ENCODE measurements at places on chromosomes 4 and X.
A peak's percentile ranks its signal among the peaks of the same experiment; 100 is the strongest.

DNA sequence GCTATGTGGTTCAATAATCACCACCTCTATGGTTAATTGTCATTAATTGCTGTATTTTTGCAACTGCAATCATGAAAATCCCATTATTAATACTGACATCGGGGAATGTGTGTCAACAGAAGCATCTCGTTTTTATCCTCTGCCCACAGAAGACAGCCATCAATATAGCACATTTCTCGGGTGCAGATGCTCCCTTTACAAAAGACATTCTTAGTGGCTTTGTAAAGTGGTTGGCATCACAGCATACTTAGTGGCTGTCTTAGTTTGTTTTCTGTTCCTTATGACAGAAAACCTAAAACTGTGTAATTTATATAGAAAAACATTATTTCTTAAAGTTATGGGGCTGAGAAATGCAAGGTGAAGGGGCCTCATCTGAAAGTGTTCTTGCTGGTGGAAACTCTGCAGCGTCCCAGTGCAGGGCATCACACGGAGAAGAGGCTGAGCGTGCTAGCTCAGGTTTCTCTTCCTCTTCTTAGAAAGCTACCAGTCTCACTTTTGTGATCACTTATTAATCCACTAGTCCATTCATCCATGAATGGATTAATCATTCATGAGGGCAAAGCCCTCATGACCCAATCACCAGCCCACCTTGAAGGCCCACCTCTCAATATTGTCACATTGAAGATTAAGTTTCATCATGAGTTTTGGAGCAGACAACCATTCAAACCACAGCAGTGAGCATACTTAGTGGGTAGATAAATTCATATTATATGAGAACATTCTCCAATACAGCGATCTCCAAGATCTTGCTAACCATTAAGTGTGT is 1067.7 kb upstream of the PABPC4L start:
- no peak for DNase-seq

DNA sequence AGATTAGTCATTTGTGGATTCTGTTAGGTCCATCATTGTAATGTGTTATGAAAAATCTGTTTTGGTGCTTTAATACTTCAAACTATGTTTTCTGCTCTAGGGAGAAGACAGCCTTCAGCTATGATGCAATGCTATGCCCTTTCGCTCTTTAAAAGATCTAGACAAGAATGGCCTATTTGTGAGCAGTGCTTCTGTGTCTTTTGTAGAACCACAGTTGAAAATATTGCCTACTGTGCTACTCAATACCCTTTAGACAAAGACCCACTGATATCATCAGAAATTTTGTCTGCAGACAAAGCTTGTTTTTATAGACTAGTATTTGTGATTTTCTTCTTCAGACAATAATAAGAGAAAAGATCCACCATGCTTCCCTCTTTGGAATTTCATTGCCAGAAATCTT is 44.6 kb upstream of the SLITRK2 start:
- no peak for DNase-seq

DNA sequence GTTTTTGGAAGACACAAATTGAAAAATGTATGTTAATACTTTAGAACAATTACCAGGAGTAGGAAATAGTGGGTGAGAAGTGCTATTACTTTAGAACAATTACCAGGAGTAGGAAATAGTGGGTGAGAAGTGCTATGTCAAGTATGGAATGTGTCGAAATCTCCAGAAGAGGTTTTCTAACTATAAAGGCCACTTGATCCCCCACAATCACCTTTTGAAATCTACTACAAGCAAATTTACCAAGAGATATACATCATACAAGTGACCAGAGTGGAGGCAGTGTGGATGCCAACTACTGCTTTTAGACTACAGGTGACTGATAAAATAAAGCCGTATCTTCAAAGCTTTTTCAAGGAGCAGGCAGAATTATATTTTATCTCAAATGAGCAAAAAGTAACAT is 43.1 kb downstream of the MAB21L2 start:
- DNase-seq, result no peak

DNA sequence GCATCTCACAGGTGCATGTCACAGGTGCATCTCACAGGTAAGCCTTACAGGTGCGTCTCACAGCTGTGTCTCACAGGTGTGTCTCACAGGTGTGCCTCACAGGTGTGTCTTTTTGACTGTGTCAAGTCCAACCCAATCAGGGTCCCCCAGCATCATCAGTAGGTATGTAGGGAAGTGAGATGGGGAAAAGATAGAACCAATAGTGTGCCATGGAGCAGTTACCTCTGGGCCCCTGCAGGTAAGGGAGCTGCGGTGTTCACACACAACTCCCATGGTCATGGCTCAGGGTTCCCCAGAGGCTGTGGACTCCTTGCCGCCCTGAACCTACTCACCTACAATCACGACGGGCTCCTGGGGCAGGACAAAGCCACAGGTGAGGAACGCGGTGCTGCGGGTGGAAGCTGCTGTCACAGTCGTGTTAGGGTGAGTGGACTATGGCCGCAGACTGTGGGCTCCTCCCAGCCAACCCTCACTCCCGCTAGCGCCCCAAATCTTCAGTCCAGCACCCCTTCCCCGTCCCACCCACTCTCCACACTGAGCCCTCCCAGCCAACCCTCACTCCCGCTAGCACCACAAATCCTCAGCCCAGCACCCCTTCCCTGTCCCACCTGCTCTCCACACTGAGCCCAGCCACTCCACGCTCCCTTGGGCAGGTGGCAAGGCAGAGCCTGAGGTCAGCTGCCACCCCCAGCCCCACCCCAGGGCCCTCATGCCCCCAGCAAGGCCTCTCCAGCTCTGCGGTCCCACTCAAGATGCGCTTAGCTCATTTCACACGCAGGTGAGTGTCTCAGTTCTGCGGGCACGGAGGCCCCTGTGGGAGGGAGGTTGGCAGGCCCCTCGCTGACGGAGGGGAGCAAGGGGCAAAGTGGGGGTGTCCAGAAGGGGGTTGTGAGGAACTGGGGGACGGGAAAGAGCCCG is 2.1 kb upstream of the PDE6B start:
- no peak for DNase-seq

GRCh38 chrX:45804276-45804675 is 603.6 kb upstream of the DIPK2B start:
- no peak for DNase-seq

DNA sequence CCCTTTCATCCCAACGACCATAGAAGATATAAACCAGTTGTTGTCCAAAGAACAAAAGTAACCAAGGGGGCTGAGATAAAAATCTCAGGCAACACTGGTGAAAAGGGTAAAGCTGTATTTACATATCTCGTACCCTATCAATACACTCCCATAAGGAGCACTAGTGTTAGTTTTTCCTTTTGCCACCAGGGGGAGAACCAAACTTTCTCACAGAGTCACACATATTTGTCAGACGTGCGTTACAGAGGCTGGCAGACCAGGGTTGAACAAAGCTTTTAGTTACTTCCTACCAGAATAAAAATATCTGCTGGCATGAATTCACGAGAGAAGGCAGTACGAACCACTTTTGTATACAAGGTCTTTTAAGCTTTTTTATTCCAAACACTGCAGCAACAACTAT is 88.3 kb downstream of the AMELX start:
- DNase-seq, result no peak

DNA sequence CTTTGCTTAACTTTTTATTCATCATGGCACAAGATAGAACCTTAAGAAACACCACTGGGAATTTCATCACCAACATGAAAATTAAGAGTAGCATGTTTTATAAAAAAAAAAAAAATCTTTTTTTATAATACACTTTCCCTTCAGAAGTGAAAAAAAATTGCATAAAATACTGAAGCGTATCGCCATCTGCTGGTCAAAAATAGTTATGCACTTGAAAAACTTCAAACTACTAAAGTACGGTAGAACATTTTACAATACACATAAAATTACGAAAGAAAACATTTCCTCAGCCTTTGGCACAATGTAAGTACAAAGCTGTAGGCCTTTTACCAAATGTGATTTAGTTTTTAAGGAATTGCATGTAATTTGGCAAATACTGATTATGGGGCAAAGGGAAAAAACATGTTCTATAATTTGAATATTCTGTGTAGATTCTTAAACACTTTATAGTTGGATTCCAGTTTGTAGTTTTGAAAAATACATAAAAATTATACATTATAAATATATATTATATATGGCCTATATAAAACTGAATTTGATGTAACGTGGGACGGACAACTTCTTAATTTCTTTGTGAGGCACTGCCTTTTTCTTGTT is 26.5 kb downstream of the HCCS start:
- DNase-seq, result peak; percentile 23

DNA sequence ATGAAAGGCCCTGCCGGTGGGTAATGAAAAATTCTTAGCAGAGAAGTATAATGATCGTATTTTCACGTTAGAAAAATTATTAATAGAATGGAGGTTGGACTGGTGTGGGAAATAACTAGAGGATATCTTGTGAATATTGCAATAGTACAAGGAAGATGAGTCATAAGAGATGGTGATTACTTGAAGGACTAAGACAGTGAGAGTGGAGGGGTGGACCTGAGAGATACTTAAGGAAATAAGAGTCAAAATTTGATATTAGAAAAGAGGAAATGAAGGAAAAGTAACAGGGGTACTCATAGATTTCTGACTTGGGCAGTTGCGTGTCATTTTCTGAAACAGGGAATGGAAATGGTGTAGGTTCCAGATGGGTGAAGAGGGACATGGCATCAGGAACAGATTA is 1.7 kb upstream of the USP53 start:
- DNase-seq, result no peak

- DNase-seq, result no peak
Observed at GRCh38 chrX:47266643-47267042, 33.8 kb downstream of the USP11 start.

DNA sequence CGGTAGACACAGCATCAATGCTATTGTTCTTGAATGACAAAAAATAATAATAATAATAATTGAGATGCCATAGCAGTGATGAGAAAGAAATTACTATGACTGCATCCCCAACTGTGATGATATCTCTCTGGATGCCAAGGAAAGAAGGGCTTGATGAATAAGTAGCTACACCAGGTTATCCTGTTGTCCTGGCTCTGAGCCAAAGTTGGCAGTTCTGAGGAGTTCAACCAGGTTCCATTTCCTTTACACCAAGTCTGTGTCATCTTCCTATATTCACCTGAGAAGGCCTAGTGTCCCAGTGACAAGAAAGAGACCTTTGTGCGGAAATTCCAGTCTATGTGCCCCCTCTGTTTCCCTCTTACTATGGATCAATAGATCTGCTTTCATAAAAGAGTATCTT is 3.4 kb upstream of the MAML3 start:
- no peak for DNase-seq

GRCh38 chr4:151676301-151676700 is 84.5 kb downstream of the GATB start:
- no peak for DNase-seq

- peak; percentile 40 for DNase-seq
Observed at GRCh38 chrX:9912351-9913145, 54.6 kb upstream of the CLDN34 start.

DNA sequence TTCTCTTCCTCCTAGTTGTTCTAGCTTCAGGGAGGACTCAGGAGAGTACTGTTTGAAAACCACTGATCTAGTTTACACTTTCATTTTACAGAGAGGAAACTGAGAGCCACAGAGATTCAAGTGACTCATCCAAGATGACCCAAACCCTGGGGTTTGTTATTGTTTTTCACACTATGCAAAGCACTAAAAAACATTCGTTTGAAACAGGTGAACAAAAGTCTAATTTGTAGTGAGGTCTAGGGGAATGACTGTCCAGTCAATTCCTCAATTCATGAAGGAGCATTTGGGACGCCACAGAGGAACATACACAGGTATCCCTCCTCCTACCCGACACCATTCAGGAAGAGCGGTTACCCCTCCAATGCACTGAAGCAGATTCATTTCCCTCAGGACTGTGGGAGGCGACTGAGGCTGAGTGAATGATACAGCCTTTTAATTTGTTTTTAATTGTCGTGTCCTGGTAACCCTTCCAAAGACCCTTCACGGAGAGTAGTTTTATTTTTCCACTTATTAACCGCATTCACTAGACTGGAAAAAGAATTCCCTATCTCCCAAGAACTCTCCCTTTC is 30.3 kb downstream of the TLR10 start:
- no peak for DNase-seq

- no peak for DNase-seq
Observed at GRCh38 chr4:183738081-183738673, 79.1 kb downstream of the TRAPPC11 start.

DNA sequence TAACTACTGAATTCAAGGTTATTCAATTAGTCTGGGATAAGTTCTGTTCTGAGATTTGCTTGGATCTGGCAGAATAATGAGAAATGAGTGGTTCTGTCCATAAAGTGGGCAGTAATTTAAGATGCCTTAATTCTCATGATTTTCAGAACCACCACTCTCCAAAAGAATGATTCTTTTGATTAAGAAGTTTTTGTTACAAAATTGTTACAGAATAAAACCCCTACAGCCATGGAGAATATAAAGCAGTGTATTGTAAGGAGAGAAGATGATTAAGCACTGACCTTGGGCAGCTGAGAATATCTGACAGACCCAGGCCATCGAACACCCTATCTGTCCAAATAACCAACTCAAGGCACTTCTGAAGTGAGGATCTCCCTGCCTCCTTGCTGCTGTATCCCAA is 12.4 kb downstream of the AMELX start:
- no peak for DNase-seq

- no peak for DNase-seq
Observed at GRCh38 chr4:149344436-149344835, 471.2 kb downstream of the IQCM start.

Measured in NCI-H510A treated with DMSO at 0.1 percent for 48 hours (cell line).